C1 segment of cervical spinal cord (tissue), 14 donors: ENCODE measurements at places on chromosomes 2 and 18.

GRCh38 chr2:230687498-230687897, 25.1 kb upstream of the CAB39 start:
- DNase-seq, result no peak

DNA sequence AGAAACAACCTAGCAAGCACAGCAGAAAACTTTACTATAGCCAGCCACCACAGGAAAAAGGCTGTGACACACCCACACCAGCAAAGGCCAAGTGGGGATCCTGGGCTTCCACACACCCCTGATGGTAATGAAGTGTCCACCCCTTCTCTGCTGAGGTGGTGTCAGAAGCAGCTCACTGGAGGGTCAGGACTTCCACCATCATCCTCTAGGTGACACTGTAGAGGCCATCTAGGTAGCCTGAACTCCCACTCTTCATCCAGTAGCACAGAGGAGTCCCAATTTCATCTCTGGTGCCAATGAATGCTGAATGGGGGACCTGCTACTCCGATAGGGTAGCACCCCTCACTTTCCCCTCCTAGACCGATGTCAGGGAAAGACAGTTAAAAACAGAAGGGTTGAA, 1544.4 kb downstream of the LRP1B start:
- no peak for DNase-seq

- DNase-seq, result no peak
These were observed 694.9 kb upstream of the KLHL29 start for GRCh38 chr2:22690096-22690495.

DNA sequence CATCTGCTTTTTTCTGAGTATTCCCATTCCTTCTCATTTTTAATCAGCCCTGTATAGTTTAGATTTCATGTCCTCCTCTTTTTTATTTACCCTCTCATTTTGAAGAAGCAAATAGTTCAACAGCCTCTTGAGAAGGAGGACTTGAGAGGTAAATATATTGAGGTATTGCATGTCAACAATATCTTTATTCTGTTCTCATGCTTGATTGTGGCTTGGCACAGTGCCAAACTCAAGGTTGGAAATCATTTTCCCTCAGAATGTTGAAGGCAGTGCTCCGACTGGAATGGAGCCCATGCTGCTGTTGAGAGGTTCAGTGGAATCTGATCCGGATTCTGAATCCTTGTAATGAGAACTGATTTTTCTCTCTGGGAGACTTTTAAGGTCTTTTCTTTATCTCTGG, 31.0 kb upstream of the GALNT3 start:
- no peak for DNase-seq

DNA sequence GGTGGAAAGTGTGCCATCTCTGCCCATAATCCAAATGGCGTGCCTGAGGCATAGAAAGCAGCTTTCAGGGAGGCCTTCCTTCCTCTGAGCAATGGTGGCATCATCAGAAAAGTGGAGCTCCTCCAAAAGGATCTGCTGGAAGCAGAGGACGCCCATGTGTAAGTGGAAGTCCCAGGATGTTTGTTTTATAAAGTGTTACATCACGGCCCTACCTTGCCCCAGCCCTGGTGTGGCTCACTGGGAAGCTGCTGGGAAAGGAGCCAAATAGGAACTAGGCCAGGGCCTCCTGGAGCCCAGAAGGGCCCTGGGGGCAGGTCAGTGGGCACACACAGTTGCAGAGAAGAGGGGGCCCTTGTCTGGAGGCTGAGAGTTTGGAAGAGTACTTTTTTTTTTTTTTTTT, 4.2 kb upstream of the ODC1 start:
- DNase-seq, result no peak

GRCh38 chr2:177799531-177799930, 273.0 kb downstream of the PDE11A start:
- no peak for DNase-seq

GRCh38 chr2:160940699-160941098, 219.5 kb upstream of the TANK start:
- no peak for DNase-seq

DNA sequence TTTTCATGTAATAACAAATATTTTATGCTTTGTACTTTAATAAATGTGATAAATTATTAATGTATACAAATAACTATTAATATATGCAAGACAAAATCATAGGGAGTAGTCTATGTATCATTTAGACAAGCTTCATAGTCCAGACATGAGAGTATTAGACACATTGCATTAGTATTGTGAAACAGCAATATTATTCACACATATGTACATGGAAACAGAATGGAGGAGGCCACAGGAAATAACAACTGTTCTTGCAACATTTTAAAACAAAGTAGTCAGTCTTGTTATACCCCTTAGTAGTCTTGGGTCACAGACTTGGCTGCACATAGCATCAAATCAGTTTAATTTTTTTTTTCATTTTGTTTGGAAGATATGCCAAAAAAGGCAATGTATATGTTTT, 15.8 kb downstream of the DSC1 start:
- DNase-seq, result no peak

- no peak for DNase-seq
These were observed 14.4 kb upstream of the BBS5 start for GRCh38 chr2:169464882-169465281.

GRCh38 chr2:55490554-55490953, 29.0 kb upstream of the CFAP36 start:
- no peak for DNase-seq

GRCh38 chr2:47046271-47046670, 108.8 kb downstream of the STPG4 start:
- DNase-seq, result no peak

DNA sequence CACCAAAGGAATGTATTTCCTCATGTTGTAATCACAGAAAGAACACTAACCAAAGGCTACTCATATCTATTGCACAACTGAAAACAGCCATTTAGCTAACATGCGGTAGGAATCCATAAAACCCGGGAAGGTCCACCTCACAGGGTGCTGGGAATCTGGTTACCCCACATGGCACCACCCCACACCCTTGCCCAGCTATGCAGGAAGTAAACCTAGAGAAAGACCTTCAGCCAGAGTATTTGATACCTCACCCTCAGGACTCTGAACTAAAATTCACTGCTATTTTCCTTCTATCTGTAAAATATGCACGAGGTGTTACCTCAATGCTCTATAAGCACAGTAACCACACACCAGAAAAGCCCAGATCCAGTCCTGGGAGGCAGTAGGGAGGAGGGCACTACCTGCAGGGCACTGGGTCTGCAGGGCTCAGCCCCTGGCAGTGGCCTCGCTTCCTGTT, 45.8 kb downstream of the PTPN2 start:
- no peak for DNase-seq

DNA sequence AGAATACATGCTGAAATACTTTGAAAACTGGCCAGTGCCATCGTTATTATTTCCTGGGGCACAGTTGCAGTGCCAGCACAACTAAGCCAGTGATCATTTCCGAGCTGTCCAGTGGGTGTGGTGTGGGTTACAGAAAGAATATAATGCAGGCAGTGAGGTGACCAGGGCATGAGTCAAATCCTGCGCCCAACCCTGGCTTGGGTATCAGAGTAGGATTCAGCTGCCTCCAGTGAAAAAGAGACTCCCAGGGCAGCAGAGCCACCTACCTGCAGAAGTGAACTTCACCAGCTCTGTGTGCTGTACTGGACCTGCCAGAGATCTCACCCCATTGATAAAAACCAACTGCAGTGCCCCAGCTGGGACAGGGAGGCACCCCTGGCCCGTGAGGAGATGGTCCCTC, 18.0 kb downstream of the SLC9A2 start:
- DNase-seq, result no peak

- no peak for DNase-seq
These were observed 285.6 kb upstream of the ACVR2A start for GRCh38 chr2:147559070-147559725.

GRCh38 chr2:163207693-163208370, 369.3 kb upstream of the KCNH7 start:
- DNase-seq, result no peak

GRCh38 chr2:135473567-135473966, 57.5 kb downstream of the ZRANB3 start:
- no peak for DNase-seq

GRCh38 chr2:107730898-107731297, 95.8 kb upstream of the RGPD4 start:
- no peak for DNase-seq

GRCh38 chr2:237495521-237496117, 8.6 kb downstream of the MLPH start:
- DNase-seq, result no peak

GRCh38 chr2:143071185-143071876, 57.9 kb upstream of the ARHGAP15 start:
- no peak for DNase-seq

DNA sequence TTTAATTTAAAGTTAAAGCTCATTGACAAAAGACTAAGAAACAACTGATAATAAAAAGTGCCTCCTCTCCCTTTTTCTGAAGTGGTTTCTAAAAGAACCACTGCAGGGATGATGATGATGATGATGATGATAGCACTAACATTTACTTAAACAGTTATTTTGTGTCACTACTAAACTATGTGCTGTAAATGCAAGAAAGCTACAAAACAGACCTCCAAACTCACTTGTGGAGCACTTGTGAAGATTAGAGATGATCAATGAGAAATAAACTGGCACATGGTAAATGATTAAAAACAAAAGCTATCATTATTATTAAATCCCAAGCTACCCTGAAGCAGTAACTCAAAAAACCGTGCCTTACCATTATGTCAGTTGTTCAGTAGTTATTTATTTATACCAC, 88.7 kb downstream of the SLC8A1 start:
- DNase-seq, result no peak

- no peak for DNase-seq
These were observed 256.9 kb upstream of the CNTNAP5 start for GRCh38 chr2:123768233-123768632.

GRCh38 chr2:14778015-14778414, 145.5 kb downstream of the LRATD1 start:
- no peak for DNase-seq

DNA sequence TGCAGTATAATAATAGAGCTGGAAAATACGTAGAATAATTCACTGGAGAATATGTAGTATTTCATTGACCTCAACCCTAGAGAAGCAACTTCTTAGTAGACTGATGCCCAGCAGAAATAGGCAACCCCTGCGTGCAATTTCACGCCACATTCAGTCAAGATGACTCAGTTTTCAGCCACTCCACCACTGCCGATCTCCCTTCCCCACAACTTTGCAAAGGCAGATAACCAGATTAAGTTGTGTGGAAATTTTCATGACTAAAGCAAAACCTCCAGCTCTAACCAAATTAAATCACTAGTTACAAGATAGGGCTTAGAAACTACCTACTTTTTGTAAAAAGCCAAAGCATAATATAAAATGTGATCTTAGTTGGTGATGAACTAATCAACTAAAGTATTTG, 63.3 kb upstream of the STK17B start:
- DNase-seq, result no peak

- peak; percentile 26 for DNase-seq
These were observed 187.7 kb upstream of the CXCR4 start for GRCh38 chr2:136305517-136306192.

DNA sequence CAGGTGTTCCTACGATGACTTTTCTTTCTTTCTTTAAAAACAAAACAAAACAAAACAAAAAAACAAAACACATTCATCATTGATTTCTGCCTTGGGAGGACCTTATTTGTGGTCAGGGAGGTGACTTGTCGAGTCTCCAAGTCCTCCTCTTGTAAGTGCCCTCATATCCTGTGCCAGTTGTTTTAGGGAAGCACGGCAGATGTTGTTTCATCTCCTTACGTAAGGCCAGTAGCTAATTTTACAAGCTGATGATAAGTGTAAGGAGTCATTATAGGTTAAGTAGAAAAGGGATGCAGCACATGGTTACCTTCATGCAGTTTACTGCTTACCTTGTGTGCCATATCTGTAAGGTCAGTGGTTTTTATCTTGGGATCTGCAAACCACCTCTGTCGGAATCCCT, 52.2 kb downstream of the MRPS9 start:
- no peak for DNase-seq

DNA sequence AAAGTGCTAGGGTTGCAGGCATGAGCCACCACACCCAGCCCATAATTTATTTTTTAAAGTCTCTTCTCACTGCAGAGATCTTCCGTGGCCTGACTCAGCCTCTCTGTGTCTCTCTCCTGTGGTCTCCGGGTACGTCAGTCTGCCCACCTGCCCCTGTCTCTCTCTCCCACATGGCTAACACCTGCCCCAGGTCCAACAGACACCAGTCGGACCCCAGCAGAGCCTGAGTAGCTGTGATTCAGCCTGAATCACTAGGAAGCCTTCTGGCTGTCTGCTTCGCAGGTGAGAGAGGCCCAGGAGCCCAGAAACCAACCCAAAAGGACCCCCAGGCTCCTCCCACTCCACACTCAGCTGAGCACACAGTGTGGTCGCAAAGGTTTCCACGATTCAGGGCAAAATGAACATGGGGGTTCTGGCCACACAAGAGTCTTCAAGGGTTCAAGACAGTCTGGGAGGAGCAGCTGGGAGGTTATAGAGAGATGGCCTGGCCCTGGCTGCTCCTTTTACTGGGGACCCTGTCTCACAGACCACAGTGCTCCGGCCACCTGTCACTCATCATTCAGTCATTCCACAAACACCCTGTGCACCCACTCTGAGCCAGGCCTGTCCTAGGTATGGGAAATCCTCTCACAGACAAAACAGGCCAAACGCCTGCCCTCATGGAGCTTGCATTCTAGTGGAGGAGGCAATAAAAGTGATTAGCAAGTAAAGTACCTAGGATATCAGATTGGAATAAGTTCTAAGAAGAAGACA, 8.6 kb downstream of the RUFY4 start:
- DNase-seq, result no peak

DNA sequence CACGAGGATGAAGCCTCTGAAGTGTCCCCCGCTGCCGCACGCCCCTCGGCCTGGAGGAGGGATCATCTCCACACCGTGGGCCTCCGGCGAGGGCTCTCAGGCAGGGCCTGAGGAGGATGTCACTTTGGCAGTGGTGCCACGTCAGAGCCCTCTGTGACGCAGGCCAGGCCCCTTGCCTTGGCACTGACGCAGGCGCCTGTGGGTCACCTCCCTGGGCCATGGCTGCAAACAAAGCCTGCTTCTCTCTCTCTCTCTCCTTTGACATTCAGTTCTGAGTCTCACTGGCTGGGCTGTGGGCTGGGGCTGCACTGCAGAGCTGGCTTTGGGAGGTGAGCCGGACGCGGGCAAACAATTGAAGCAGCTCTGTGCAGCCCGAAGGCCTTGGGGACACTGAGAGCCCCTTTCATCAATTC, 273.7 kb downstream of the TWIST2 start:
- DNase-seq, result peak; percentile 79

GRCh38 chr2:33496150-33496549, 19.7 kb downstream of the RASGRP3 start:
- DNase-seq, result no peak

DNA sequence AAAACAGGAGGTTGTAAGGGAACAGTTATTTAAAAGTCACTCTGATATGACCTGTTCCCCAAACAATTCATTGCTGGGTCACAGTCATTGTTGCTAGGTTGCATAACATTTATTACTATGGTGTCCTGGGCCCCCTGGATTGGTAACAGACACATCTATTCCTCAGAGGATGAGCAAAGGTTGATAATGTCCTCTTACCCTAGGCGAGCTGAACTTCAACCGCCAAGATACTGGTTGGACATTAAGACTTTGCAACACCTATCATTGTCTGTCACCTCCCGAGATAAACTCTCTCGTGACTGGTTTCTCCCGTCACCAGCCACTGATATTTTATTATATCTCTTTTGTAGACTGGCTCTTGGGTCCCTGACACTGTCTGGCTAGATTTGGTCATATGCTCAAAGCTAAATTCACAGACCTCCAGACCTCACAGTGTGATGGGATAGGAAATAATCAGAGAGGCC, 361.3 kb downstream of the ZNF521 start:
- no peak for DNase-seq
